Right cardiac atrium (tissue), 5 donors: ENCODE measurements at places on chromosomes 5 and 9. TPM values are rescaled to one million over a fixed set of nuclear protein-coding genes. Genes with fewer than 3 reads are reported as not detected.

- DNase-seq: no peak
These were observed 218.5 kb upstream of the DAPK1 start for GRCh38 chr9:87278971-87279733.

The RASGEF1C gene
- 0.50 TPM for polyA plus RNA-seq

GRCh38 chr5:128825826-128826225 lies 139.5 kb upstream of the SLC27A6 start:
- DNase-seq: no peak

The NAIP gene
- polyA plus RNA-seq: 2.2 TPM

The CCNJL gene
- polyA plus RNA-seq: 4.1 TPM

The SPATA24 gene
- polyA plus RNA-seq: 34.6 TPM

DNA sequence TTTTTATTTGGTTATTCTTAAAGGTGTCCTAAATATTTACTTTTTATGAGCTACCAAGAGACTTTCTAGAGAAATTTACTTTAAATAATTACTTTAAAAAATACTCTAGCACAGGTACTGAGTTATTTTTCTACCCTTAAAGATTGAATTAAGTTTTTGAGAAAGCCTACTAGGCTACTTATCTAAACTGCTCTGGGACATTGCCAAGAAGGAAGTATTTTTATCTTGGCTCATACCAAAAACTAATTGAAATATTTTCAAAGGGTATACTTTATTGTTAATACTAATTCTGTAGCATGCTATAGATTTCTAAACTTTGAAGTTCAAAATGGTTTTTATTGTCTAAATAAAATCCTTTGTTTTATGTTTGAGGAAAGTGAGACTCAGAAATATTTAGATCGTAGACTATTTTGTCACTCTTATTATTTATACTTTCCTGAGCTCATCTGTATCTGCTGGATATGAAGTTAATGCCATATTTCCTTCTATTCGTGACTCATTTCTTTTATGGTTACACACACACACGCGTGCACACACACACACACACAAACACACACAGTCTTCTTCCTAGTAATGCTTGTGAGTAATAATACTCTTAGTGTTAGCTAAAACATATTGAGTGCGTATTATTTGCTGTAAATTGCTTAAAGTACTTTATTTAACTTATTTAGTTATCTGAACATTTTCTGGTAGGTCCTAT lies 89.5 kb downstream of the MAN2A1 start:
- no peak for DNase-seq

The BTNL3 gene
- polyA plus RNA-seq: 0.11 TPM

GRCh38 chr5:176190886-176191755 lies 47.1 kb upstream of the SIMC1 start:
- DNase-seq: no peak

- DNase-seq: no peak
These were observed 6.4 kb downstream of the PRKAA1 start for GRCh38 chr5:40791715-40792139.

DNA sequence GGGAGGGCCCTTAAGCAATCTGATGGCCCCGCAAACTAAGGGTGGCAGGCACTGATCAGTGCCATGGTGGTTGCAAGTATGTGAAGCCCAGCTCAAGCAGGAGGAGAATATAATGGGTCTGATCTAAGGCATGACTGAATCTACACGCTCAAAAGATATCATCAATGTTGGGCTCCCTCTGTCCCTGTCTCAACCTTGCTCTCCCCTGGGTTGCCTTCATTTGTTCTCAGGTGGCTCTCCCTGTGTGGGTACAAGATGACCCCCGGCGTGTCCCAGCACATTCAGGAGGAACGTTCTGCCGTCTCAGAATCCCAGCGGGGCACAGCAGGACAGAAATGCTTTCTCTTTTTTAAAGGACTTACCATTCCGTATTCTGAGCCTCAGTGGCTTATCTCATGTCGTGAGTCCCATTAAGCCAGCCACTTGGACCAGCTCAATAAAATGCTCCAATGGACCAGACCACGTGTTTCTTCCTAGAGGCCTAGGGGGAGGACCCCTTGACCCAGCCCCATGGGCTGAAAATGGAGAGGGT lies 12.0 kb upstream of the RNF130 start:
- no peak for DNase-seq

GRCh38 chr5:179382486-179382885 lies 37.2 kb upstream of the ADAMTS2 start:
- no peak for DNase-seq

The CD274 gene
- 4.9 TPM for polyA plus RNA-seq

- DNase-seq: no peak
These were observed 26.7 kb upstream of the SUSD3 start for GRCh38 chr9:93031629-93032430.

The BASP1 gene
- 4.8 TPM for polyA plus RNA-seq

GRCh38 chr9:13845460-13845859 lies 468.5 kb downstream of the NFIB start:
- DNase-seq: no peak

The CERCAM gene
- polyA plus RNA-seq: 12.3 TPM

The PCDHA12 gene
- polyA plus RNA-seq: 0.02 TPM
